GDM1 (cell line): ENCODE measurements at places on chromosomes 1 and 21.

DNA sequence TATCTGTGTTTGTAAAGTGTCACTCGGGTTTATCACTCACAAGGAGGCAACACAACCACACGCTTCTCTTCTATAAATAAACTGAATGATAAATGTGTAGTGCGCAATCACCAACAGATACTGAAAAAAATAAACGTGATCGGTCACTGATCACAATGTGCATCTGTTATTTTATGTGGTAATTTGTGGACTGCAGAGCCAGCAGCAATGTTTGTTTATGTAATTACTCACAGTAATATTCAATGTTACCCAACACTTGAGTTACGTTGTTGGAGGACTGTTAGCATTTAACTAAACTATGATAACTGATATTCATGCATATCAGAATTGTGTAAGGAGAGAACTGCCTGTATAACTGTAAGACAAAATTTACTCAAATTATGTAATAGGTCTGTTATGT lies 129.6 kb downstream of the USH2A start:
- DNase-seq = no peak

GRCh38 chr21:15617964-15618363 lies 111.8 kb upstream of the USP25 start:
- DNase-seq = no peak

DNA sequence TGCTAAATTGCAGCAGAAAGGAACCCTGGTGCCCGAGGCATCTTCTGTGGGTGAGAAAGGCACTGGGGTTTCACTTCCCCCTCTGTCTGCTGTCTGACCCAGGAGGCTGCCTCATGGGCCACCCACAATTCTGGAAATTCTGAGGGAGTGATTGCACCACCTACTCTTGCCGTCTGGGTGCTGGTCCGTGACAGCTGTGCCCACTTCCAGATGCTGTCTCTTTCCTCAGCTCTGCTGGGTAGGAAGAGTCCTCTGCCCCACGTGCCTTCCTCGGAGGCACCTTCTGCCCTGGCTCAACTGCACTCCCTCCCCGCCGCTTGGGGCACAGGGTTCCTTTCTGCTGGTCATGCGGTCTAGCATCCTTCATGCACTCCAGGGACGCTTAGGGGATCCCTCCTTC lies 96.3 kb downstream of the ARHGEF10L start:
- no peak for DNase-seq

- no peak for DNase-seq
Measured at GRCh38 chr1:60571811-60572210, 498.2 kb upstream of the C1orf87 start.

GRCh38 chr1:44894591-44894990 lies 51.5 kb upstream of the PTCH2 start:
- DNase-seq = no peak
